ENCODE measurements at places on chromosomes 3 and 15. TPM values are rescaled to one million over a fixed set of nuclear protein-coding genes. Genes with fewer than 3 reads are reported as not detected.

GRCh38 chr15:62935300-62936081, 107.1 kb upstream of the TPM1 start:
- peaks cover 8% of the 10 kb centered on the region for H3K4me1 ChIP-seq
- no peak for DNase-seq
- H3K4me3 ChIP-seq: no peak overlapping the region
- peaks cover 6% of the 10 kb centered on the region for H3K27me3 ChIP-seq
- no peaks in the 10 kb centered on the region for H3K36me3 ChIP-seq
- H3K27ac ChIP-seq: no peak overlapping the region

DNA sequence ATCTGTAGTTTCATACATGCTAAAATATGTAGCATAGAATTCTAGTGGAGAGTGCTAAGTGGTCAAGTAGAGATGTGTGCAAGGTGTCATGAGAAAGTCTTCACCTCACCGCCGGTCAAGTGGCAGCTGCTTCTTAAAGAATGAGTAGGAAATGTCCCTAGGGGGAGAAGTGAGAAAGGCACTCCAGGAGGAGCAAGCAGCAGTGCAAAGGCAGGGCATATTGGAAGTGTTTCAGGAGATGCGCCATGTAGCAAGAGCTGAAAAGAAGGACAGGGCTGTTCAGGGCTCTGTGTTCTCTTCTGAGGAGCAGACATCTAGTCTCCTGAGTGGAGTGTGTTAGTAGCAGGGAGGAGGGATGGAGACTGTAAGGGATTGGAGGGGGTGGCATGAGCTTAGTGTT, 312.4 kb upstream of the SEMA6D start:
- no peaks in the 10 kb centered on the region for H3K27me3 ChIP-seq
- H3K27ac ChIP-seq: no peak overlapping the region
- H3K36me3 ChIP-seq: no peaks in the 10 kb centered on the region
- no peak overlapping the region for H3K4me3 ChIP-seq
- H3K4me1 ChIP-seq: no peaks in the 10 kb centered on the region

RYR3 gene
- 0.47 TPM for total RNA-seq

- H3K4me3 ChIP-seq: no peak overlapping the region
- no peaks in the 10 kb centered on the region for H3K27me3 ChIP-seq
- no peak for DNase-seq
- no peaks in the 10 kb centered on the region for H3K4me1 ChIP-seq
- no peak overlapping the region for H3K27ac ChIP-seq
Measured at GRCh38 chr3:55512571-55513343, 25.7 kb upstream of the WNT5A start.

BOC gene
- total RNA-seq: 19.6 TPM

DNA sequence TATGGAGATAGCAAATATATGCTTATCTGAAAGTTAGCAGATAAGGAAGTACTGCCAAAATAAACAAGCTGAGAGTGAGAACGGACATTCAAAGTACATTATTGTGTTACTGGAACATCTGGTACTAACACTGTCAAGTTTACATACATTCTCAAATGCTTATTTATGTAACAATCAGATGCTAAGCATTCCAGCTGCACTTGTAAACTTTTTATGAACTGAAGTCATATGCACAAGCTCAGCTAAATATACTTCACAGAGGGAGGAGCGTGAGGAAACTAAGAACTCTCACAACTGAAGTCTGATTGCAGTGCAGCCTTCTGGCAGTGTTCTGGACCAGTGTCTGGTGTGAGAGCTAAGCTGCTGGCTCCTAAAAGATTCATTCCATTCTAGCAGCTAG, 223.7 kb upstream of the NANOGP8 start:
- DNase-seq: no peak
- peak overlapping the region; percentile 60 for H3K27ac ChIP-seq
- no peak overlapping the region for H3K4me3 ChIP-seq
- no peaks in the 10 kb centered on the region for H3K27me3 ChIP-seq
- peaks cover 9% of the 10 kb centered on the region for H3K4me1 ChIP-seq

CTNNB1 gene
- 289 TPM for total RNA-seq

RFTN1 gene
- total RNA-seq: 47.2 TPM

LRRC2 gene
- 0.45 TPM for total RNA-seq

DNA sequence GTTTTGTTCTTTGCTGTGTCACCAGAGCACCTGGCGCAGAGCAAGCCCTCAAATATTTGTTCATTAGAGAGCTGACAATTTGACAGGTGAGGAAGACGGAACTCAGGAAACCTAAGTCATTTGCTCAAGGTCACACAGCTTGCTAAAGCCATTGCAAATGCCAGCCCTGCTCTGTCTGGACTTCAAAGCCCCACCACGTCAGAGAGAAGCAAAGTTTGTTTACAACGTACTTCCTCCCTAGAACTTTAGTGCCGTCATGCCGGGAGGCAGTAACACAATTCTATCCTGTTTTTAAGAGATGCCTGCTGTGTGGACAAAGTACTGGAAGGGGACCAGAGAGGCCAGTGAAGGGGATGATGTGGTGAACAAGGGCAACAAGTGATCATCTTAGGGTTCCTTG, 216.6 kb upstream of the PRICKLE2 start:
- DNase-seq: peak; percentile 55
- no peak overlapping the region for H3K4me3 ChIP-seq
- no peak overlapping the region for H3K27ac ChIP-seq
- no peaks in the 10 kb centered on the region for H3K27me3 ChIP-seq
- no peaks in the 10 kb centered on the region for H3K36me3 ChIP-seq

DNA sequence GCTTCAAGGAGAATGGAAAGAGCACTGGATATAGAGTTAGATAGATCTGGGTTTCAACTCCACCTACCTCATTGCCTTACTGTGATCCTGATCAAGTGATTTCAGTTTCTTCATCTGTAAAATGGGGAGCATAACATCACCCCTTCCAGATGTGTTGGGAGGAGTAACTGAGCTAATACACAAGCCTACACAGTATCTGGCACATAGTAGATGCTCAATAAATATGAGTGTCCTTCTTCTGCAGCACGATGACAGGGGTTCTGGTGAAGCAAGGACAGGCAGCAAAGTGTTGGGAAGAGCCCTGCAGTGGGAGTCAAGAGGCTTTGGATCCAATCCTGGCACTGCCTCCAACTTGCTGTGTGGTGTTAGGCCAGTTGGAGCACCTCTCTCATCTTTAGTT, 270.0 kb downstream of the UACA start:
- no peak overlapping the region for H3K27ac ChIP-seq
- no peaks in the 10 kb centered on the region for H3K27me3 ChIP-seq
- no peak overlapping the region for H3K4me3 ChIP-seq
- H3K36me3 ChIP-seq: no peaks in the 10 kb centered on the region
- no peak for DNase-seq

GRCh38 chr3:126537116-126537729, 13.3 kb downstream of the CHST13 start:
- no peaks in the 10 kb centered on the region for H3K4me1 ChIP-seq
- no peak overlapping the region for H3K27ac ChIP-seq
- peaks cover 36% of the 10 kb centered on the region for H3K27me3 ChIP-seq

- no peaks in the 10 kb centered on the region for H3K36me3 ChIP-seq
- DNase-seq: no peak
- H3K27me3 ChIP-seq: peaks cover 13% of the 10 kb centered on the region
- no peak overlapping the region for H3K4me3 ChIP-seq
- no peak overlapping the region for H3K27ac ChIP-seq
- no peaks in the 10 kb centered on the region for H3K4me1 ChIP-seq
Measured at GRCh38 chr15:23069496-23070166, 30.3 kb upstream of the TUBGCP5 start.

DNA sequence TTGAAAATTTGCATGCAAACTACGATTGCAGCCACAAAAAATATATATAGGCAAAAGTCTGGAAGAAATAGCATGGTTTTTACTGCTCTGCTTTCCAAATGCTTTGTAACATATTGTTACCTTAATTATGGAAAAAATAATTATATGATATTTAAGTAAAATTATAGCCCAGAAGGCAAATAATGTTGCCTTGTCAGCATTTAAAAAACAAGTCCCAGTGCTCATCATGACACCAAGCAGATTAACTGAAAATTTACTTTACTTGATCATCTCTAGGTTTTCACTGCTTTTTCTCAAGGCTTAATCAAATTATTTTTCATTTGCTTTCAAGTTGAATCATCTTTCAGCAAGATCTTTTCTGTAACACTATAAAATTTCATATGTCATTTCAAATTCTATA, 262.9 kb downstream of the ZMAT3 start:
- no peaks in the 10 kb centered on the region for H3K36me3 ChIP-seq
- no peak for DNase-seq
- H3K4me3 ChIP-seq: no peak overlapping the region
- H3K27ac ChIP-seq: no peak overlapping the region

GRCh38 chr15:51155016-51155580, 60.4 kb upstream of the TNFAIP8L3 start:
- H3K36me3 ChIP-seq: no peaks in the 10 kb centered on the region
- no peaks in the 10 kb centered on the region for H3K27me3 ChIP-seq
- no peak overlapping the region for H3K27ac ChIP-seq
- no peak overlapping the region for H3K4me3 ChIP-seq
- DNase-seq: no peak

- no peaks in the 10 kb centered on the region for H3K27me3 ChIP-seq
- no peak for DNase-seq
Measured at GRCh38 chr3:155512867-155513261, 219.4 kb upstream of the STRIT1 start.

- H3K36me3 ChIP-seq: peaks cover under 1% of the 10 kb centered on the region
- H3K4me3 ChIP-seq: peak overlapping the region; percentile 58
- peaks cover 49% of the 10 kb centered on the region for H3K4me1 ChIP-seq
- peak overlapping the region; percentile 84 for H3K27ac ChIP-seq
- no peak for DNase-seq
Measured at GRCh38 chr15:39934397-39935071, 619 bp downstream of the EIF2AK4 start.

DNA sequence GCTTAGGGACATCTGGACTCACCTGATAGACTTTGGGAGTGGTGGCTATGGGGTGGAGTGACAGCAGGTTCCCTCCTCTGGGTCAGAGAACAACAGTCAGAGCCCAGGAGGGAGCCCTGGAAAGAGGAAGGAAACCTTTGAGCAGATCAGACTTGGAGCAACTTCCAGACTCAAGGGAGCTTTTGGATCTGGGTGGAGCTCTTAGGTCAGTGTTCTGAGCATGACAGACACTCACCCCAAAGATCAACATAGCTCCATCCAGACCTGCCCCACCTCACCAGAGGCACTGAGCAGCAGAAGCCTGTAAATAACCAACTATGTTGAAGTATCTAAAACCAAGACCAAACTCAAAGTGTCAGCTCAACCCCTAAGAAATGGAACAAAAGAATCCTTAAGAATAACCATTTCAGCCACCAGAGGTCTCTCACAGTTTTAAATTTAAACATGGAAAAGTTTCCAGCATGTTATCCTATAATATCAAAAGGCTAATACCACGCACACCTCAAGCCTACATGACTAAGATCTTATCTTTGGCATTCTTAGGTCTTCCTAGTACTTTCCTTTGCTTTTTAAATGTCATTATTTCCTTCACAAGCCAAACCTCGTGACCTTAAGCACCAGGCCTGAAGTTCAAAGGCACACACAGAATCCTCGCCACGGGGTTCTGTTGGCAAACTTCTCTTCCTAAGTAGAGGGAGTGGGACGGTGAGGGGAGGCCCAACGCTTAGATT, 56.4 kb downstream of the UMPS start:
- H3K27ac ChIP-seq: peak overlapping the region; percentile 41
- H3K27me3 ChIP-seq: no peaks in the 10 kb centered on the region
- no peaks in the 10 kb centered on the region for H3K36me3 ChIP-seq
- DNase-seq: no peak
- H3K4me3 ChIP-seq: no peak overlapping the region

DNA sequence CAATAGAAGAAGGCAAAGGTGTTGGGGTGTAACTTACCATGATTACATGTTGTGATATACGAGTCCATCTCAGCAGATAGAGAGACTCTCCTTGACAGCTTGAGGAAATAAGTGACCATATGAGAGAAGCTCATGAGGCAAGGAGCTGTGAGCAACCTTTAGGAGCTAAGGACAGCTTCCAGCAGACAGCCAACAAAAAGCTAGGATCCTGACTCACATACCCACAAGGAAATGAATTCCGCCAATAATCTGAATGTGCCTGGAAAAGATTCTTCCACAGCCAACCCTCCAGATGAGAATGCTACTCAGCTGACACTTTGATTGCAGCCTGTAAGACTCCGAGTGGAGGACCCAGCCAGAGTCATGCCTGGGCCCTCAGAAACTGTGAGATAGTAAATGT, 339.6 kb upstream of the TPRG1 start:
- H3K27me3 ChIP-seq: no peaks in the 10 kb centered on the region
- no peaks in the 10 kb centered on the region for H3K36me3 ChIP-seq
- DNase-seq: no peak
- H3K27ac ChIP-seq: no peak overlapping the region

DNA sequence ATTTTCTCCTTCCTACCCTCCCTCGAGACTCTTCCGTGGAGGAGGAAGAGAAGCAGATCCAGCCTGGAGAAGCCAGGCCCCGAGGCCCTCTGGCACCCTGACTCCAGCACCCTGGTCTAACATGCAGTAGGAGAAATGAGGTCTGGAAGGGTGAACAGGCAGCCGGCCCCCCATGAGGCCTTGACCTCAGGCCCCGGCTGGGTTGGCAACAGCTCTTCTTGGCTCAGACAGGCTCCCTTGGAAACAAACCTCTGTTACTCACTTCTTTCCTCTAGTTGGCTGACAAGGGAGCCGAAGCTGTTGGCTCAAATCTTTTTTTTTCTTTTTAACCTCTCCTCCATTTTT, 73.4 kb downstream of the CPN2 start:
- H3K4me3 ChIP-seq: no peak overlapping the region
- H3K36me3 ChIP-seq: no peaks in the 10 kb centered on the region
- DNase-seq: no peak
- H3K4me1 ChIP-seq: peaks cover 25% of the 10 kb centered on the region
- no peaks in the 10 kb centered on the region for H3K27me3 ChIP-seq

DNA sequence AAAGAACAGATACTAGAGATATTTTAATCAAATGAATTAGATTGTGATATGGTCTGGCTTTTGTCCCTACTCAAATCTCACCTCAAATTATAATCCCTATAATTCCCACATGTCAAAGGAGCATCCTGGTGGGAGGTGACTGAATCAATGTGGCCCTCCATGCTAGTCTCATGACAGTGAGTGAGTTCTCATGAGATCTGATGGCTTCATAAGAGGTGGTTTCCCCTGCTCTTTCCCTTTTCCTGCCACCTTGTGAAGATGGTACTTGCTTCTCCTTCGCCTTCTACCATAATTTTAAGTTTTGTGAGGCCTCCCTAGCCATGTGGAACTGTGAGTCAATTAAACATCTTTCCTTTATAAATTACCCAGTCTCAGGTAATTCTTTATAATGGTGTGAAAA, 82.8 kb downstream of the FAIM start:
- no peak overlapping the region for H3K27ac ChIP-seq
- H3K36me3 ChIP-seq: no peaks in the 10 kb centered on the region
- DNase-seq: no peak
- H3K4me3 ChIP-seq: no peak overlapping the region
- H3K27me3 ChIP-seq: no peaks in the 10 kb centered on the region

GRCh38 chr3:128506754-128507153, 13.8 kb upstream of the GATA2 start:
- H3K4me3 ChIP-seq: no peak overlapping the region
- peaks cover 7% of the 10 kb centered on the region for H3K27me3 ChIP-seq
- no peak overlapping the region for H3K27ac ChIP-seq
- H3K4me1 ChIP-seq: no peaks in the 10 kb centered on the region
- no peaks in the 10 kb centered on the region for H3K36me3 ChIP-seq

FSIP1 gene
- total RNA-seq: 0.81 TPM

PLXNB1 gene
- total RNA-seq: 65.0 TPM

TMEM108 gene
- total RNA-seq: 19.3 TPM
